ENCODE measurements at places on chromosomes 13 and 19.
A peak's percentile ranks its signal among the peaks of the same experiment; 100 is the strongest.

- no peak for DNase-seq
Measured at GRCh38 chr19:18135712-18136584, 17.0 kb upstream of the PIK3R2 start.

DNA sequence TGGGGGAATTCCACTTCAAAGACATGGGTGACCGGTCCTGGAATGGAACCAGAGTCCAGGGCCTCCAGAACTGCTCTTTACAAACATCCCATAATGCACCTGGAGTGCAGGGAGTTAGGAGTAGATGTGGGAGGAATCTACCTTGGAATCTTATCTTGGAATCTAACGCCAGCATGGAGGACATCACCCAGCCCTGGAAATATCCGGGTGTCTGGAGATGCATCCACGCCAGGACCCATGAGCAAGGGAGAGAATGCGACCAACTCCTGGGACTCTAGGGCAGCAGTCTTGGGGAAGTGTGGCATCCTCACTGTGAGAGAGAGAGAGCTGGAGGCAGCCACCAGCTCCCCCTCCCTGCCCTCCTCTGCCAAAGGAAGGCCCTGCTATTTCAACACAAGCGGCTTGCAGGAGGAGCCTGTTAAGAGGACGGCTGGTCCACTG lies 211.8 kb downstream of the UQCRFS1 start:
- DNase-seq: no peak

DNA sequence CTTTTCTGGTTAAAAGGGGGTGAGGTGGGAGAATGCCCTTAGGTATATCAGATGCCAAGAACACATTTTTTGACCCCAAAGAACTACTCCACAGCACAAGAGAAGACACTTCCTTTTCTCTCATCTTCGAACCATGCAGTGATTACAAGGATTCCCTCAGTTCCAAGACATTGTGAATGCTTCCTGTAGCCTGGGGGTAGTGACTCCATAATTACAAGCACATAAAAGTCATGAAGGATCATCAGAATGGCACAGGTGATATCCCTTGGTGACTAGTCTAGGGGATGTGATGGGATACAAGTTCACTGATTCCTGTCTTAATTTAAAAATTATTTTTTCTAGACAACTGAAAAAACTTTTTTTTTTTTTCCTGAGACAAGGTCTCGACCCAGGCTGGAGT lies 78.0 kb downstream of the ZC3H13 start:
- no peak for DNase-seq

DNA sequence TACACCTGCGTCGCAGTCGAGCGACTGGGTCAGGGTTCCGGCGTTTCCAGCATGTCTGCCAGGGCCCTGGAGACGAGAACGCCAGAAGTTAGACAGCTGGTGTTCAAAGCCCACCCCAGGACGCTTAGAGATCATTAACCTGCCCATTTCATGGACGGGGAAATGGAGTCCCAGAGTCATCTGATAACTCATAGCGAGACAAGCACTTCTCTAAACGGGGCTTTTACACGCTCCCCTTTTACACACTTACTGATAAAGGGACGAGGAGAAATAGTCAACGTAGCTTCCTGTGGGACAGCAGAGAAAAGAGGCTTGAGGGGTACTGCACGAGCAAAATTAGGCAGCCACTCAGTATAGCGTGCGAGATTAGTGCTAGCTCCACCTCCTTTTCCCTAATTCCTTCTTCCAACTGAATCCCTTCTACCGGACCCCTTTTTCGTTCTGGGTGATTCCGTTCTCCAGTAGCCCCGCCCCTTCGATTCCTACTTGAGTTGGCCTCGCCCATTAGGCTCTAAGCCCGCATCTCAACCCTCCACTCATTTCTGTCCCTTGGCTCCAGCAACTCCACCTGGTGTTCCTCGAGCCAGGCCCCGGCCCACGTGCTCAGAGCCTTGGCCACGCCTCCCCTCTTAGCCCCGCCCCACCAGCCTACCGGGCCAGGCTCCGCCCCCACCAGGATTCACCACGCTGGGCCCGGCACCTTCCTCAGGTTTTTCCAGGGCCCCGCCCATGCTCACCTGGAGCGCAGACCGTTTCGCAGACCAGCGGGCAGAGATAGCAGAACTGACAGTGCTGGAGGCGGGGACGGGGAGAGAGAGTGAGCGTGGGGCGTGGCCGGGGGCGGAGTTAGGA lies 3.7 kb downstream of the HRC start:
- peak; percentile 32 for DNase-seq

DNA sequence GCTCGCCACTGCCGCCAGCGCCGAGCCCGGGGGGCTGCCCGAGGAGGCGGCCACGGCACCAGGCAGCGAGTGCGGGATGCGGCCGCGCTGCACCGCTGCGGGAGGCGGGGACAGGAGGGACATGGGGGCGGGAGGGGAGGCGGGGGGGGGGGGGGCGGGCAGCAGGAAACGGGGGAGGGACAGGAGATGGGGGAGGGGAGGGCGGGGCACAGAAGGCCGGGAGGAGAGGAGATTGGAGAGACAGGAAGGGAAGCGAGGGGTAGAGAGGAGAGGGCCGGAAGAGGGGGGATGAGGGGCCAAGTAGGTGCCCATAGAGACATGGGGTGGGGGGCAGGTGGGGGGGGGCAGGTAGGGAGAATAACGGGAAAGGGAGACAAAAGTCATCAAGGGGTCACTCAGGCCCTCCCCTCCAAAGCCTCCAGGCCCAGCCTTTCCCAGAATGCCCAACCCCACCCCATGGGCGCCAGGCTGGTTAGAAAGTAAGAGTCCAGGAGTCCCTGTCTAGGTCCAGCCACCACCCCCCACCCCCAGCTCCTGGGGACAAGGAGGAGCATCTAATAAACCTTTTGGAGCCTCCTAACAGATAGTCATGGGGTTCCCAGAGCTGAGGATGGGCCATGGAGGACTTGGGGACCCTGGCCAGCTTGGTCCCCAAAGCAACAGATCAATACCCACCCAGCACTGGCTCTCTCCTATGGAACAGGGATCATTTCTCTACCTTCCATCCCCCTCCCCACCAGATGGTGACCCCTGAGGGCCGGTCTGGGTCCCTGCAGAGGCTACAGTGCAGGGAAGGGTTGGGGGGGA lies 9.5 kb downstream of the NR2F6 start:
- no peak for DNase-seq

GRCh38 chr19:34475975-34476594 lies 5.5 kb upstream of the WTIP start:
- no peak for DNase-seq

GRCh38 chr19:40948580-40949299 lies 42.3 kb upstream of the CYP2B6 start:
- no peak for DNase-seq

- no peak for DNase-seq
Measured at GRCh38 chr19:1616396-1616795, 11.1 kb upstream of the UQCR11 start.

GRCh38 chr19:22545751-22546150 lies 88.4 kb upstream of the ZNF492 start:
- no peak for DNase-seq

DNA sequence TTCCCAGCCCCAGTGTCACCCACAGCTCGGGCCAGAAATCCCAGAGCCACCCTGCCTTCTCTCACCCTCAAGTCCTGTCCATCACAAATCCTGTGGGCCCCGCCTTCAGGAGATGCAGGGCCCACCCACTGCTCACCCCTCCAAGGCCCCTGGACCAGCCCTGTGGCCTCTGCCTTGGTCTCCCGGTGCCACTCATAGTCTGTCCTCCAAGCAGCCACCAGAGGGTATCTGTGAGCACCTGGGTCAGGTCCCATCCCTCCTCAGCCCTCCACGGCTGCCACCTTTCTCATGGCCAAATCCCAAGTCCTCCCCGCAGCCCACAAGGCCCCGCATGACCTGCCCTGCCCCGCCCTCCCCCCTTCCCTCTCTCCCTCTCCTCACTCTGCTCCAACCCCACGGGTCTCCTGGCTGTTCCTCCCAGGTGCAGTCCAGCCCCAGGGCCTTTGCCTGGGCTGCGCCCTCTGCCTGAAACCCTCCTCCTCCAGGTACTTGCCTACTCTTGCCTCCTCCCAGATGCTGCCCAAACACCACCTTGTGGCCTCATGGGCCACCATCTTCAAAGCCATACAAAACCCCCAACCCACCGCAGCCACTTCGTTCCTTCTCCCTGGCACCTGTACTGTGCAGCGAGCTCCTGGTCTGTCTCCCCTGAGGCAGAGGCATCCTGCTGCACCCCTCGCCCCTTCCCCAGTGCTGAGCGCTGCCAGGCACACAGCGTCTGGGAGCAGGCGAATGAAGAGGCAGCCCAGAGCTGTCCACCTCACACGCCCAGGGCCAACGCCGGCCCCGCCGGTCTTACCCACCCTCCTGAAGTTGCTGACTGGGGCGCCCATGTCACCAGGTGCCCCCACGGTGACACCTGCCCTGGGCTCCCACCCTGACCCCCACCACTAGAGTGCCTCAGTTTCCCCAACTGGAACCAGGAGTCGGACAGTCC lies 13.2 kb upstream of the UQCR11 start:
- peak; percentile 42 for DNase-seq

GRCh38 chr13:90552702-90553101 lies 794.8 kb upstream of the MIR17HG start:
- no peak for DNase-seq

GRCh38 chr13:70612881-70613280 lies 504.6 kb upstream of the KLHL1 start:
- no peak for DNase-seq

GRCh38 chr13:48641404-48641803 lies 12.3 kb upstream of the CYSLTR2 start:
- DNase-seq: no peak

- no peak for DNase-seq
Measured at GRCh38 chr13:113430378-113431110, 22.7 kb downstream of the ADPRHL1 start.

- no peak for DNase-seq
Measured at GRCh38 chr13:71522941-71523526, 344.0 kb downstream of the DACH1 start.

DNA sequence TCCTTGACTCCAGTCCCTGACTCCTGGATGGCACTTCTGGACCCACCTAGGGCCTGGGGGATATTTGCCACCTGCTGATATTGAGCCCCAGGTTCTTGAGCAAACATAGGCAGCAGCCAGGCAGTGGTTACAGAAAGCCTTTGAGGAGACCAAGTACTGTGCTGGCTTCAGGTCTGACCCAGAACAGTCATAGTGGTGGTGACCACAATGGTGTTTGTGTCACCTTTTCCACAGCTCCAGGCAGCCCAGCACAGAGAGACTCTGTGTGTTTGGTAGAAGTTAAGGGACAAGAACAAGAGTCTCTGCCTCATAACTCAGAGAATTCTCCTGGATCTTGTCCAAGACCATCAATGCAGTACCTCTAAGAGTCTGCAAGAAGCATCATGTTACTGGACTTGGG lies 14.6 kb upstream of the CLC start:
- no peak for DNase-seq

GRCh38 chr13:34343413-34343940 lies 525.5 kb downstream of the RFC3 start:
- no peak for DNase-seq

DNA sequence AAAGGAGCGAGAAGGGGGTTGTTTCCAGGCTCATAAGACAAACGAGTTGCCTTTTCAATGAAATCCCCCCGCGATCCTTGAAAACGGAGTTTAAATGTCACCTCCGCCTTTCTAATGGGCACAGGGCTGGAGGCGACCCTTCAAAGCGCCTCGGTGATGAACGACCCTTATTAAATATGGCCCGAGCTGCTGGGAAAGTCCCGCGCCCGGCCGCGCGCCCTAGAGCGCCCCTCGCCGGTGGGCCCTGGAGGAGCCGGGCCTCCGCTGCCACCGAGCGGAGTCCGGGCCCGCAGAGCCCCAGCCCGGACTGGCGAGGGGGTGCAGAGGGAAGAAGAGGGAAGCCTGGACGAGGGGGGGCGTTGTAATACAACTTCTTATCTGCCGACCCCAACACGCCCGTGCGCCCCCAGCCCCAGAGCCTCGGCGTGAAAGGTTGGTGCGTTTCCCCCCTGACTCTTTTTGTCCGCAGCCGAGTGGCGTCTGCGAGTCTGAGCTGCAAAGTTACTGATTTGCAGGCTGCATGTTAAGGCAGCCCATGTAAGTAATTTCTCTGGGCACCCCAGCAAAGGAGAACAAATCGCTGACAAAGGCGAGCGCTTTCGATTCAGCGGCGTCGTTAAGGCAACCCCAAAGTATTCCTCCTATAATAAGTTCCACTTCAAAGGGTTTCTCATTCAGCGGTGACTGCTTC lies 11.9 kb downstream of the ZIC5 start:
- DNase-seq: peak; percentile 54

DNA sequence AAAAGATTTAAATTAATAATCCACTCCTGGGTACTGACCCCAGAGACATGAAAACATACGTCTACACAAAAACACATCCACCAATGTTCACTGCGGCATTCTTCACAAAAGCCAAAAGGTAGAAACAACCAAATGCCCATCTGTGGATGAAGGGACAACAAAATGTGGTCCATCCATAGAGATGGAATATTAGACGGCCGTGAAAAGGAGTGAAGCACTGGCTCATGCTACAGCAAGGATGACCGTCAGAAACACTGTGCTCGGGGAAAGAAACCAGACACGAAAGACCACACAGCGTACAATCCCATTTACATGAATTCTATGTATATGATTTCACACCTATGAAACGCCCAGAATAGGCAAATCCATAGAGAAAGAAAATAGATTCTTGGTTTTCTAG lies 6.1 kb downstream of the RDH13 start:
- DNase-seq: no peak

GRCh38 chr13:111503905-111504695 lies 183.7 kb downstream of the TEX29 start:
- no peak for DNase-seq

GRCh38 chr19:46787331-46788261 lies 798 bp downstream of the SLC1A5 start:
- peak; percentile 30 for DNase-seq

DNA sequence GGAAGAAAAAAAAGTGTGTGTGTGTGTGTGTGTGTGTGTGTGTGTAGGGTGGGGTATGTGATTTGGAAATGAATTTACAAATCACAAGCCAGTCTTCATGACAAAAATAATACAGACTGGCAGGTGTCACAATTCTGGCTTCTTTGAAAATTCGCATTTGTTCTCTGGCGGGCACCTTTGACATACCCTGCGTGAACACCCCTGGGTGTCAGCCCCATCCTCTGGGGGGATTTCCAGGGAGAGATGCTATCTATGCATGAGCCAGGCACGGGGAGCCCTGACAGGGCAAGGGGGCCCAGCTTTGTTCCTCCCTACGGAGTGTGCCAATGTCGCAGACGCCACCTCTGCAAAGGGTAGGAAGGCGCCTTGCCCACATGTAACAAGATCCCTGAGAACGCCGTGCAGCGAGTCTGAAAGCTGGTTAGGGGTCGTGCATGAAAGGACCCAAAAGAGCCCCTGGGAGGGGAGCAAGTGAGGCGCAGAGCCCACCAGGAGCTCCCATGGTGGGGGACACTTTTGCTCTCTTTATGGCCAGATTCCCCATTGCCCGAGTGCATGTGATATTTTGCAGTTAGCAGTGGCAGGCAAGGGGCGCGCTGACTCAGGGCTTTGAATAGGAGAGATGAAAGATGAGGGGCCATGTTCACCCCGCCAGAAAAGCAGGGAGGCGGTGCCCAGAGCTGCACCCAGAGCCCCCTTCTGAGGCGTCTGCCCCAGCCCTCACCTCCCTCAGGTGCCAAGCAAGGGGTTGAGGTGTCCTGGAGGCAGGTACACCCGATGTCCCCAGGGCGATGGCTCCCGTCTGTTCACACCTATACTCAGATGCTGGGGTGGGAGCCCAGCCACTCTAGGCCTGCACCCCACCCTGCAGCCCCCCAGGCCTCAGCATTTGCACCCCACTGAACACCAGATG lies 45.3 kb downstream of the KLF2 start:
- peak; percentile 81 for DNase-seq

- no peak for DNase-seq
Measured at GRCh38 chr13:77729502-77730221, 32.2 kb downstream of the SLAIN1 start.
